Right renal cortex interstitium (tissue), 3 donors: ENCODE measurements at places on chromosomes 12 and 14. TPM values are rescaled to one million over a fixed set of nuclear protein-coding genes. Genes with fewer than 3 reads are reported as not detected.

DNA sequence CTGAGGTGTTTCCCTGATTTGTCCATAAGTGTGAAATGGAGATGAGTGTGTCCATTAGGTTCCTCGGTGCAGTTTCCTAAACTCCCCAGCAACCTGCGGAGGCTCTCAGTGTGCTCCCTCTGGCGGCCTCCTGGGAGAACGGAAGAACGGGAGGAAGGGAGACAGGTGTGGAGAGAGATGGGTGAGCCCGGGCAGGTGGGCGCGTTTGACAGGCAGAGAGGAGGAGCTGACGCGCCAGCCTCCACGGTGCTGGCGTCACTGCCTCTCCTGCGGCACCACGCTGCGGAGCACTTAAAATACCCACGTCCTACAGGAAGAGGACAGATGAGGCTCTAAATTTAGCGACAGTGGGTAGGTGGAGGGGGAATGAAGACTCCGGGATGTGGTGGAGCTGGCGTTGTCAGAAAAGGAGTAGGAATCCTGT is 26.8 kb upstream of the PEX5 start:
- no peak for DNase-seq

DNA sequence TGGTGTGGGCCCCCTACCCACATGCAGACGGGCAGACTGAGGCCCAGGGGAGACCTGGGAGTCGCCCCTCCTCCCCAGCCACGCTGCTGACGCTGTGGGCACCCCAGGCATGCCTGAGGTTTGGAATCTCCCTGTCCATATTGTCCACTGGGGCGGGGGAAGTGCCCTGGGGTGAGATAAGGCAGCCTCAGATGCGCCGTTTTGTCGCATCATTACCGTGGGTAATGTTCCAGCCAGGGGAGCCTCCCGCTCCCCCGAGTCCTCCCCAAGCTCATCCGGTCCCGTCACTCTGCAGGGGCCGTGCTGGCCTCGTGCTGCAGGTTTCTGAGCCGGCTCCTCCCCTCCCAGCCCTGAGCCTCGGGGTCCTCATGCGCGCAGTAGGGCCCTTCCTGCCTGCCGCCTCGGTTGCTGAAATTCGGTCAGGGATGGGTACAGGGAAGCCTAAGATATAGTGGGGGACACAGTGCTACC is 11.4 kb downstream of the INF2 start:
- no peak for DNase-seq

- DNase-seq, result no peak
Observed at GRCh38 chr12:116138364-116138763, 139.1 kb downstream of the MED13L start.

DNA sequence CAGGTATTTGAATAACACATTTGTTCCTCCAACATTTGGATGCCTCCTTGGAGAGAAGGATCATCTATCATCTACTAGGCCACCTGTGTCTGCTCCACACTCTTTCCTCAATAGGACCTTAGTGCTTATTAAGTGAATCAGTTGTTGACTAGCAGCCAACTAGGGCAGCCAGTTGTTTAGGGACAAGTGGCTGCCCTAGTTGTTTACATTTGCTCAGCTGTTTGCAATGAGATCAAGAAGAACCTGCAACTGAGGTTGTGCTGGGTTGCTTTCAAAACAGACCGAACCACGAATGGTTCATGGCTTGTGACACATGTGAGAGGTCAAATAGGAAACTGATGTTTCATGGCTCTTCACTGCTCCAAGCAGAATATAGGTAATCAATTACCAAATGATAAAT is 53.8 kb downstream of the TMCC3 start:
- DNase-seq, result no peak

- DNase-seq, result no peak
Observed at GRCh38 chr14:50697659-50698290, 29.7 kb upstream of the SAV1 start.

DNA sequence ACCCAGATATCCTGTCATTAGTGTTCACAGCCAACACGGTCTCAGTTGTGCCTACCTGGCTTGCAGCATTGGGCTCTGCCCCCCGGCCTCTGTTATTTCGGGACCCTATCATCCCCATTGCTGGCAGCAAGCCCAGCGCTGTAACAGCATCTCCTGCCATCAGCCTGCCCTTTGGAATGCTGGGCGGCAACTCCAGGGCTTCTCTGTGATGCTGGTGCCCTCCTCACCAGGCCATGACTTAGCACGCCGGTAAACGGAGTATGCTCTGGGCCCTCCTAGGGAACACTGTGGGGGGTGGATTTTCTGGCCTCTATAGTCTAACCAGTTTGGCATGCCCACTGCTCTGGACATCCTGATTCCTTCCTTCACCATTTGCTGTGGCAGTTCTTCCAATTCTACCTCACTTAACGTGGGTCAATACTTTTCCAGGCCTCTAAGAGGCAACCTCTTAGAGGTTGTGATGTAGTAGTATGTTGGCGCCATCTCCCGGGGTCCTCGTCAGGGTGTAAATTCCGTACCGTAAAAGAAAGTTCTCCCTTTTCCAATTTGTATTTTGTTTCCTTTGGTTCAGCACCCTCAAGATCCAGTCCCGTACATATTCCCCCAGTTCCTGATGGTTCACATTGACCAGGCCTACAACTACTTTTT is 80.0 kb downstream of the SINHCAF start:
- no peak for DNase-seq

GRCh38 chr12:68286396-68286795 is 33.0 kb upstream of the IL22 start:
- DNase-seq, result no peak

DNA sequence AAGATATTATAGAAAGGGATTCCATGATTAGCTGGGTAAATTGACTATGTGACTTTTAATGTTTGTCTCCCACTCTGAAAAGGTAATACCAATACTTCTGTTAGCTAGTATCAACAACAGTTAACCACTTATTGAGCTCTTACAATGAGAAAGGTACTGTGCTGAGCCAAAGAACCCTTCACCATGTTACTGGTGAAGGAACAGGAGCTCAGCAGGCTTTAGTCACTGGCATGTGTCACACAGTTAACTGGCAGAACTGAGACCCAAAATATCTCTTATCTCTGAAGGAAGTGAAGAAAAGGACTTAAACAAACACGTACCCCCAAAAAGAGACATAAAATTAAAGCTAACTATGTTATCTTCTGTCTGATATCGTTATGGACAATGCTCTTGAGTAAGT is 170.6 kb downstream of the MED13L start:
- DNase-seq, result no peak

GRCh38 chr14:105525861-105526775 is at the start of gene TMEM121:
Gene TMEM121, plus strand, starts transcription at chr14:105526583. Its CDS starts 2,252 bp downstream, at chr14:105528835.
- no peak for DNase-seq

DNA sequence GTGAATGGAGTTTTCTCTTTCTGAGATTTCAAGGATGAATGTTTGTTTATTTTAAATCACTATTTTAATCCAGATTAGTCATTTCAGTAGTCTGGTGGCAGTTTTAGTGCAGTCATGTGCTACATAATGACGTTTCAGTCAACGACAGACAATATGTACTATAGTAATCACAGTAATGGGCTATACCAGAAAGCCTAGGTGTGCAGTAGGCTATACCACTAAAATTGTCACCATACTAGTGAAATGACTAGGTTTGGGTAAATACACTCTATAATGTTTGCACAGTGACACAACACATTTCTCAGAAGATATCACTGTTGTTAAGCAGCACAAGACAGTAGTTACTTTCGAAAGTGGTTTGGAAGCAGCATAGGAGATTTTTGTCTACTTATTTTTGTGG is 203.1 kb downstream of the ETNK1 start:
- DNase-seq, result no peak

DNA sequence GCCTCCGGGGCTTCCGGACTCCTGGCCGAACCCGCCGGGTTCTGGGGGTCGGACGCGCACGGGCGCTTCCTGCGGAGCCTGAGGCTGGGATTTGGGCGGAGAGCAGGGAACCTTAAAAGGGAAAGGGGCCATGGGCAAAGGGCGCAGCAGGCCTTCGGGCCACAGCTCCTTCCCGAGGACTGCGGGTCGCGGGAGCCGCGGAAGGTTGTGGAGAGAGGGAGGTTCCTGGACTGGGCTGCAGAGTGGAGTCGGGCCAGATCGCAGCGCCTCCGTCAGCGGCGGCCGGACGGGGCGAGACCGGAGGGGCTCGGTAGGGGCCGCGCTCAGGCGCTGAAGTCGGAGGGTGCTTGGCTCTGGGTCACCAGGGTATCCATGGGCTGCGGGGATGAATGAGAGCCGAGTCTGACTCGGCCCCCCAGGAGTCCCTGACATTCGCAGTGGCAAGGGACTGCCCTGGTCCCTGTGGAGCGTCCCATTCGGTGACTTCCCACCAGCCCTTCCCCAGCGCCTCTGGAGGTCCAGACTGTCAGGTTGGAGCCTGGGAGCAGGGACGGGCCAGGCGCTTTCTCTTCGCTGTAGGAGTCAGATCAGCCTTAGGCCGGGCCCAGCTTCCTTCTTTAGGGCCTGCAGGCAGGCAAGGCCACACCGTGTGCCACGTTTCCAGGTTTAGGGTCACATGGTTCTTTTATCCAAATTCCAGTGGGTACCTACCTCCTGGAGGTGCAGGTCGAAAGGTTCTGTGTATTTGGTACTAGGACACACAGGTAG is 938 bp upstream of the SLC25A29 start:
- DNase-seq, result no peak

- no peak for DNase-seq
Observed at GRCh38 chr14:34364201-34364600, 97.8 kb downstream of the SPTSSA start.

DNA sequence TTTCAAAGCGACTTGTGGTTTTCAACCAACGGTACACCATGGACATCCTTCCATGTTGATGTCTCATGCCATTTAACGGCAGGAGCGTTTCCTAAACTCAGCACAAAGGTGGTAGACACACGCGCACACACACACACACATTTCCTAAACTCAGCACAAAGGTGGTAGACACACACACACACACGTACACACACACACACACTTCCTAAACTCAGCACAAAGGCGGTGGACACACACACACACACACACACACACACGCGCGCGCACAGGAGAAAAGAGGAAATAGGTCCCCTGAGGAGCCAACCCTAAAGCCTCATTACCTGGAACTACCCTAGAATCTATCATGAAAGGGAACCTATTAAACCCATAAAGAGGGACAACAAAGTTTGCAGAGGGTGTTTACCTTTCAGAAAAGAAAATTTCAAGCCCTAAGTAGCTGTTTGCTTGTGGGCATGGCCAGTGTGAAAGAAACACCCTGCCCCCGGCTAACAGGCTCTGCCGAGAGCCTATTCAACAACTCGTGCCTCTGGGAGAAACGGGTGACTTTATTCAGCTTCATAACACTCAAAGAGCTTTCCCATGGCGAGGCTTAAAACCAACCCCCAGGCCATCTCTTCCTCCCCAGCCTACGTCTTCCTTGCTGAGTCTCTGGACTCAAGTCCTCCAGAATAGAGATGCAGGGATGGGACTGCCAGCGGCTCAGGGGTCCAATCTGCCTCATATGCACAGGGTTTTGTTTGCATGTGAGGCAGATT is 31.8 kb downstream of the SLC8B1 start:
- DNase-seq, result no peak

DNA sequence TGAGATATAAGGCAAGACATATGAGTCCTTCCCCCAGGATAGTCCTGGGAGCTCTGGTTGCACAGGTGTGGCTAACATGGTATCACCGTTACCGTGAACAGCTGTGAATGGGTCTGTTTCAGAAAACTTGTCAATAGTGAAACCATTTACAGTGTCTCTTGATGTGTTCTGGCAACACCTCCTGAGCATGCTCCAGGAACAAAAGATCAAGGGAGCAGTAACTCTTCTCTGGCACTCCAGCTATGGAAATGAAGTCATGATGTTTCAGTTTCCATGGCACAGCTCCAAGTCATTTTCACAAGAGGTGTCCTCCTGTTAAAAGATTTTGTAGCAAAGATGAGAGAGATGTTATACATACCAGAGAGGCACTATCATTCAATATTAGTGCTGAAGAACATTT is 253.7 kb downstream of the SNAPC1 start:
- DNase-seq, result no peak

DNA sequence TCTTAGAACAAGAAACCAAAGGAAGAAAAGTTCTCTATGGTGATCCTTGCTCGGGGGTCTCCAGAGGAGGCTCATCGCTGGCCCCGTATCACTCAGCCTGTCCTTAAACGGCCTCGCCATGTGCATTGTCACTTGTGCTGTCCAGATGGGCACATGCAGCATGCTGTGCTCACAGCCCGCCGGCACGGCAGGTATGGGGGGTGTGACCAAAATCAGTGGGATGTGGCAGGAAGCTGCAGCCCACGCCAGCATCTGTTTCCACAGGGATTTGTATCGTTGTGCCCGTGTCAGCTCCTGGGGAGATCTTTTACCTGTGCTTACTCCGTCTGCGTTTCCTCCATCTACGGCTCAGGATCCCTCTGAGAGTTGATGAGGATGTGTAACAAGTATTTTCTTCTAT is 2.6 kb upstream of the SLC39A2 start:
- no peak for DNase-seq

- no peak for DNase-seq
Observed at GRCh38 chr14:52044791-52045522, 23.9 kb downstream of the NID2 start.

- DNase-seq, result no peak
Observed at GRCh38 chr14:23143911-23144310, 24.9 kb upstream of the CEBPE start.

DNA sequence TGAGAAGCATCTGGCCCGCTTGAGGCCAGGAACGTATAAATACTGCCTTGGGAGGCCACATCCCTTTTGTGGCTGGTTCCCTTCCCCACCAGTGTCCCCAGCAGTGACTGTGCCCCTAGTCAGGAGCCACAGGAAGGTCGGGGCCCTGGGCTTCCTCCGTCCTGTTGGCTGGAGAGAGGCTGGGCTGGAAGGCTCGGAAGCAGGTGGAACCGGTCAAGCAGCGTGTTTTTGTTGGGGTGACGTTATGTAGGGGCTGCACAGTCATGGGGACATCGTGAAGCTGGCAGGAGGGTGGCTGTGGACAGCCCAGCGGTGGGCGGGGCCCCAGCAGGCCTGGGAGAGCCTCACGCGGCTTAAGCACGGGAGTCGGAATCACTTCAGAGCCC is 10.1 kb downstream of the XRCC3 start:
- DNase-seq, result no peak

GRCh38 chr12:105352052-105352451 is 21.6 kb downstream of the C12orf75 start:
- DNase-seq, result no peak

DNA sequence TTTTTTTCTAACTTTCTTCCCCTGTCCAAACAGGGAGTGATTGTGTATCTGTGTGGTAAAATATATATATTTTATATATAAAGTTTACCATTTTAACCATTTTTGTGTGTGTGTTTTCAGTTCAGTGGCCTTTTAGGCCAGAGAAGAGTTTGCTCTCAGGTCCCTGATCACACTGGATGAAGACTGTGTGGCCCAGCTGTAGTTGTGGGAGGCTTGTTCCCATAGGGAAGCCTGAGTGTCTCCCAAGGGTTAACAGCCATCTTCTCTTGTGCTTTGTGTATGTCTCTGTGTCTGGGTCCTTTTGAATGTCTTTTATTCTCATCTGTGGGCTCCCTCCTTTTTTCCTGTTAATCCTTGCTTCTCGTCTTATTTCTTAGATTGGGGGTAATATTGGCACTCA is 23.4 kb downstream of the CGRRF1 start:
- DNase-seq, result no peak

GRCh38 chr12:29782285-29782870 is 1.4 kb downstream of the TMTC1 start:
- no peak for DNase-seq

Gene GSG1
- 0.61 TPM for polyA plus RNA-seq

Gene POTEG
- polyA plus RNA-seq, result not detected

Gene KLHL33
- polyA plus RNA-seq, result 0.45 TPM

Gene APPL2
- 81.0 TPM for polyA plus RNA-seq

Gene NPFF
- 0.40 TPM for polyA plus RNA-seq

Gene BCL2L14
- 0.13 TPM for polyA plus RNA-seq

Gene ZNF605
- 25.3 TPM for polyA plus RNA-seq

Gene EGLN3
- polyA plus RNA-seq, result 13.6 TPM

Gene ANKRD33
- 0.10 TPM for polyA plus RNA-seq

Gene DNAJC22
- polyA plus RNA-seq, result 19.6 TPM

Gene METTL17
- polyA plus RNA-seq, result 79.7 TPM

Gene CPM
- 29.3 TPM for polyA plus RNA-seq
